ENCODE measurements at places on chromosomes 5 and 9.

- DNase-seq, result peak; percentile 82
Observed at GRCh38 chr9:125632321-125633115, 74.5 kb downstream of the MAPKAP1 start.

DNA sequence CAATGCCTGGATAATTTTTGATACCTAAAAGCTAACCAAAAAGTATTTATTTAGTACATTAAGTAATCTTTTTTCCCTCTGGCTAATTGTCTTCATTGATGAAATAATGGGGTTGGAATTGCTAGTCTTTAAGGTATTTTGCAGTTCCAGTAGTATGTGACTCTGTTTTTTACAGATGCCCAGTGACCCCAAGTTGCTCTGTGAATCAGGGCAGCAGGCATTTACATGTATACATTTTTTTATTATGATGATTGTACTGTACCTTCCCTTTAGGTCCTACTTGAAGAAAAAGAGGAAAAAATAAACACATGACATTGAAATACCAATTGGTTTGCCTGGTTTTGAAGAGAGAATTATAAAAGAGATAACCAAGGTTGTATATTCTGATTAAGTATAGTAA is 385.5 kb downstream of the ADGRV1 start:
- DNase-seq, result no peak

GRCh38 chr5:170631466-170632195 is 127.8 kb downstream of the KCNIP1 start:
- DNase-seq, result no peak

GRCh38 chr5:156376751-156377150 is 49.8 kb downstream of the SGCD start:
- DNase-seq, result no peak

DNA sequence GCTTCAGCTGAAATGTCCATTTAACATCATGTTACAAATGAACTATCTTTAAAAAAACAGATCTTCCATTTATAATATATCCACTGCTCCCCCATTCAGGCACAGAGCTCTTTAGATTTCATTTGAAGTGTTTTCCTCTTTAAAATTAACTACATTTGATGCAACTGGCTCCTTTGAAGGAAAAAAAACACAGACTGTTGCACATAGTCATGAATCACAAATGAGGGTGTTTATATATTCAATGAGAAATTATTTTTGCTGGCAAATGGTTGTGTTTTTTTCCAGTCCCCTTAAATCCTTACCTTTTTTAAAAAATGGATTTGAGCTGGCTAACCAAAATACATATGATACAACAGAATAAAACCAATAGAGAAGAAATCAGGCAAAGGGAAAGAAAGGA is 240.4 kb downstream of the FBXL7 start:
- no peak for DNase-seq

DNA sequence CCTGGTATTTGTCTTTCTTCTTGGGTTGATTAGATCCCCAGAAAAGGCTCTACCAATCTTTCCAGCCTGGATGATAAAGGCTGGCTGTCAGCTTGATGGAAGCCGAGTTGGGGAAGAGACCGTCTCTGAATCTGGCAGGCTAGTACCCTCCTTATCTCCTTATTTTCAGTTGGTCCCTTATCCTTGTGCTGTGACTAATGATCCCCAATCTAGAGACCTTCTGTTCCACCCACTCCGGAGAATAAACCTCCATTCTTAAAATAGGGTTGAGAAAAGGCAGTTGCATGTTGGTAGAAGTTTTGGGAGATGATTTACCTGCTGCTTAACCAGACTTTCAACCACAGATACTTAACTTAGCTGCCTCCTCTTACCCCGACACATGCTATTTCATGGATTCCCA is 52.3 kb downstream of the PRKACG start:
- DNase-seq, result no peak

DNA sequence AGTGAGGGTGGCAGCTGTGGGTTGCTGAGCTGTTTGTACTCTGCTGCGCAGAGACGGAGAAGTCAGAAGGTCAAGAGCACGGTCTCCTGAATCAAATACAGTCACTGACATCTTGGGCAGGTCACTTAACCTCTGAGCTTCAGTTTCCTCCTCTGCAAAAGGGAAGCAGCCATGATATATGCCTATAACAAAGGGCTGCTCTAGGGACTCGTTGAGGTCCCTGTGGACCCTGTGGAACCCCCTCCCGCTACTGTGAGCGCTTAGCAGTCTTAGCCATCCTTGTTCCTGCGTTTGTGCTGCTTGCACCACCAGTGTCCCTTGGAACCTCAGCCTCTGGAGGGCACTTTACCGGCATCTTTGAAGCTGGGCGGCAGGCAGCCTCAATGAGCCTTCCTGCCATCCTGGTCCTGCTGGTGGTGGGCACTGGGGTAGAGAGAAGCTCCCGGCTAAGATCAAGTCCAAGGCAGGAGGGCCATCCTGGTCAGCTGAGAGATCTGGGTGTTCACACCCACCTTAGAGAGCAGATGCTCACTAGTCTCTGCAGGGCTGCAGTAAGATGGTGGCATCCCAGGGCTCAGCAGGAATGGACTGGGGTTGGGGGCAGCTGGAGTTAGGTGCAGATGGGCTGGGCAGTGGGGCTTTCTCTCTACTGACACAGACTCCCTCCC is 8.7 kb downstream of the JADE2 start:
- DNase-seq, result no peak

DNA sequence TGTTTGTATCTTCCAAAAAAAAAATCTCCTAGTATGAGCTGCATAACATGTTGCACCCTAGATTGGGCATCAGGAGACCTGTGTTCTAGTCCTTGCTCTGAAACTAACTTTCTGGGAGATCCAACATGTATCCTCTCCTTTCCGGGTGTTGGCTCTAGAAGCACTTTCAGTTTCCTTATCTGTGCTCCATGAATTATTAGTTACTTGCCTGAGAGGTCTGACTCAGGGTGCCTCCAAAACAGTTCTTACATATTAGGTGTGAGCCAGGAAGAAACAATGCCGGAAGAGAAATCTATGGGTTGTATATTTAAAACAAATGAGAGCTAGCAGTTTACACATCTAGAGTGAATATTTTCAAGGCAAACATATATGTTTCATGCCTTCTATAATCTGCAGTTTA is 36.7 kb upstream of the SLC36A2 start:
- DNase-seq, result no peak

DNA sequence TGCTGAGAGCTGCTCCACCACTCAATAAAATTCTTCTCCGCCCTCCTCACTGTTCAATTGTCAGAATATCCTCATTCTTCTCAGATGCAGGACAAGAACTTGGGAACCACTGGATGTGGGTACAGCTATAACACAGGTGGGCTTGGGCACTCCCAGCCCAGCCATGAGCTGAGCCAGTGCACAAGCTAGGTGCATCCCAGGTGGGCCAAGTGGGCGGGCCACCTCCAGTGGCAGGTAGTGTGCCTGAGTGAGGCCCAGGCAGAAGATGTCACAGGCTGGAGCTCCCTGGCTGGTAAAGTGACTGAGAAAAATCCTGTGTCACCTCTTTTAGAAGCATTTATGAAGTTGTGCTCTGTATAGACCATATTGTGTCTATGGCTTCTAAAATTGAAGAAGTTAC is 501.6 kb upstream of the TYRP1 start:
- DNase-seq, result no peak

DNA sequence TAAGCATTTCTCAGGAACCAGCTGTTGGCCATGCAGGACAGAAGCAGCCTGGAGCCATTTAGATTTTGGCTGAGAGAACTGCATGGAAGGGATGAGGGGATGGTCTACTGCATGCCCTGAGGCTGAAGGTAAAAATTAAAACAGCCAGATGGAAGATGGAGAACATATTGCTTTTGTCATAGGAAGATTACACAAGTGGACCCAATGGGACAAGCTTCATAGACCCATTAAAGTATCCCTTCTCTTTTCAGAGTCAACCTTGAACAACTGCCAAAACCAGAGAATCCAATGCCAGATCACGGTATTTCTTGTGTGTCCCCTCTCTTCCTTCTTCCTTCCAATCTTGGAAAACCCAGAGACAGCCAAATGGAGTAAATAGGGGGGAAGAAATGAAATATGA is 253.4 kb downstream of the NR2F1-AS1 start:
- no peak for DNase-seq

DNA sequence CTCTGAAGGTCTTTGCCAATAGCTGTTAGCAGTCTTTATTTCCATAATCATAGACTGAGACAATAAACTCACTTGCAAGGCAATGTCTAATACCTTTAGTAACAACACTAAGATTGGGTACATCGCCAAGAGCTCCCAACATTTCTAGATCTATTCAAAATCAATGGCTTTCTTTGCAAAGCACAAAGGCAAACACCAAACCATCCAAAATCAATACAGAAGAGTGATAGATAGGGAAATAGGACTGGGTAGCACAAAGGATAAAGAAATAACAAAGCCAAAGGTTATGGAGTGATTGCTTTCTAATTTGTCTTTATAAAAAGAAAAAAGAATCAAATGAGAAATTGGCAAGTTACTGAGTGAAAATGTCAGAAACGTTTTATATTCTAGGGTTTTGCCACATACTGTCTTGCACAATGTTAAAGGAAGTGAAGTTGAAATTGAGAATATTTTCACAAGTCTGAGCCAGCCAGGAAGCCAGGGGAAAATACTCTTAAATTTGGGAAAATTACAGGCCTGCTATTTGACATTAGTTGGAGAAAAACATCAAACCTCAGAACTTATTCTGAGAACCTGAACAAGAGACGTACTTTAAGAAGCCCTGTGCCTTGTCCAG is 53.3 kb upstream of the LHFPL2 start:
- DNase-seq, result peak; percentile 54

- no peak for DNase-seq
Observed at GRCh38 chr5:173883347-173883924, 4.7 kb upstream of the CPEB4 start.

DNA sequence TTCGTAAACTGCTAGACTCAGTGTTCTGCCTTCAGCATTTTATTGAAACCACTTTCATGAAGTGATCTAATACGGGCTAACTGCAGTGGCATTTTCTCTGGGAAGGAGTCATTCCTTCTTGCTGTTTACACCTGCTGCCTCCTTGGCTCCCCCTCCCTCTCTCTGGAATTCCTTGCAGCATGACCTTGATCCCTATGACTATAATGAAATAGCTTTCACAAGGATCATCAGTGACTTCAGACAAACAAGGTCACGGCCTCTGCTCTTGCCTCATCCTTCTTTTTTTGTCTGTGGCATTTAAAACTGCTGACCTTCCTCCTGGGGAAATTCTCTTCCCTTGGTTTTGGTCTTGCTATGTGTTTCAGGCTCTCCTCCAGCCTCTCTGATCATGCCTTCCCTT is 90.2 kb downstream of the ZNF462 start:
- peak; percentile 0 for DNase-seq

DNA sequence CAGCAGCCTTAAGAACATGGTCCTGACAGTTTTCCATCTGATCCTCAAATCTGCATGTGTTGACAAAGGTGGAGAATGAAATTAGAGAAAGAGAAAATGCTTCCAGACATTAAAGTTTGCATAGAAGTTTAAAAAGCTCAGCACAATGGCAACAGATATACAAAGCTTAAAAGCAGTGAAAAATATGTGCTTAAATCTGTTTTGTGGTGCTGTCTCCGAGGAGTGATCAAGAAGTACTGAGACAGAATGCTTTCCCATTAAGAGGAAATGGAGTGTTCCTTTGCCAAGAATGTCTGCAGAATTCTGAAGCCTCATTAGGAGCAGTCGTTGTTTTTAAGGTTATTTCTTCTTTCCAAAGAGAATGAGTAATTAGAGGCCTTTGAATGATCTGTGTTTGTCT is 131.4 kb downstream of the MCTP1 start:
- no peak for DNase-seq

DNA sequence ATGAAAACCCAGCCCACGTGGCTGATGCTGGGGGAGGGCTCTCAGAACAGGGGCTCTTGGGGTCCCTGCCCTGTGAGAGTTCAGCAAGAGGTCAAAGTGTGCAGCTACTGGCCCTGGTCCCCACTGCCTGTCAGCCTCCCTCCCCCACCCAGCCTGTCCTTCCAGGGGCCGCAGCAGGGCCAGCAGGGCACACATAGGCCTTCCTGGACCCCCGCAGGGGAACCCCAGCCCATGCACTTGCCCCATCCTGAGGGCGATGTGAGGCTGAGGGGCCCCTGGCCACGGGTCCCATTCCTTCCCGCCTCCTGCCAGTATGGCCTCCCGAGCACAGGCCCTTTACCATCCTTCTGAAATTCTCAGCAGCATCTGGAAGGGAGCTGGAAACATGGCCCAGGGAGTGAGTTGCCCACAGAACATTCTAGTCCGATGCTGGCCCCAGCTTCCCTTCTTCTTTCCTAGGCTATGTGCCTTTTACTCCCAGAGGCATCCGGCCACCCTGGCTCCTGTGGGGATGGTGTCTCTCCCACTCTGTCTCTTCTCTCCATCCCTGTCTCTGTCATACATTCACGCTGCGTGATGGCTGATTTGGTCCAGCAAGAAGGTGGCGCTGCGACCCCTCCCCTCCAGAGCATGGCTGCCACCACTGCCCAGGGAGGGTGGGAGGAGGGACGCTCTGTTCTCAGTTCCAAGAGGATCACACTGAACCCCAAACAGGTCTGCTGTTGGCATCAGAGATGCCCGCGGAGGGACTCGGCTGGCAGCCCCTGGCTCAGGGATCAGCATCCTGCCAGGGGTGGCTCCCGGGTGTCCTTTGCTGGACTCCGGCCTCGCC is 19.6 kb downstream of the MRPL36 start:
- DNase-seq, result no peak

DNA sequence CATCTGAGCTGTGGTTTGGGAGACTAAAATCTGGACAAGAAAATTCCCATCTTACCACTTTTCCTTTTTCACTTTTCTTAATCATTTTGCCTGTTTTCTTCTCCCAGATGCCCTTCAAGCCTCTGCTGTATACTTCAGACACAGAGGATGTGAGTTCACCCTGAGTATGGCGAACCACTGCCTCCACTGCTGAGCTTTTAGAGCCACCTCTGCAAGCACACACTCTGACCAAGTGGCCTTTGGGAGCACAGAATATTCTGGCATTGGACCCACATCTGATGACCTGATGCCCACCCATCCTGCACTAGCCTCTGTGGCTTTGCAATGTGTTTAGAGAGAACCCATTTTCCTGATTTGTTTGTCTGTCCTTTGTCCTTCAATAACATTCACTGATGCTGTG is 32.5 kb downstream of the TERT start:
- no peak for DNase-seq

GRCh38 chr5:68436686-68437520 is 221.3 kb downstream of the PIK3R1 start:
- no peak for DNase-seq

- DNase-seq, result no peak
Observed at GRCh38 chr5:103117471-103117991, 2.4 kb downstream of the GIN1 start.

- no peak for DNase-seq
Observed at GRCh38 chr5:7412409-7412808, 16.5 kb downstream of the ADCY2 start.

- DNase-seq, result no peak
Observed at GRCh38 chr9:6149315-6149714, 66.3 kb upstream of the IL33 start.

DNA sequence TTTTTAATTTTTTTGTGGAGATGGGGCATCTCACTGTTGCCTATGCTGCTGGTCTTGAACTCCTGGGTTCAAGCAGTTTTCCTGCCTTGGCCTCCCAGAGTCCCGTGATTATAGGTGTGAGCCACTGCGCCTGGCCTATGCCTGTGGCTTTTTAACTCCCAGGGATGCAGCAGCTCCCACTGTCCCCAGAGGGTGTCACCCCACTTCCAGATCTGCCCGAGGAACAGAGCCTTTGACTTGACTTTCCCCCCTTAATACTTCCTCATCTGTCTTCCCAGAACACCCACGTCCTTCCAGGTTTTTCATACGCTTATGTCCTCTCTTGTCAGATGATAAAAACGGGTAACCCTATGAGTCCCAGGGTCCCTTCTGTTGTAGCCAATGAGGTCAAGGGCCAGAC is 7.6 kb upstream of the PRRC2B start:
- no peak for DNase-seq

- DNase-seq, result no peak
Observed at GRCh38 chr9:90915693-90916092, 114.1 kb downstream of the SYK start.

- peak; percentile 15 for DNase-seq
Observed at GRCh38 chr5:78893940-78894677, 91.0 kb downstream of the ARSB start.
